ENCODE measurements at places on chromosomes 12 and 14.
A peak's percentile ranks its signal among the peaks of the same experiment; 100 is the strongest.

DNA sequence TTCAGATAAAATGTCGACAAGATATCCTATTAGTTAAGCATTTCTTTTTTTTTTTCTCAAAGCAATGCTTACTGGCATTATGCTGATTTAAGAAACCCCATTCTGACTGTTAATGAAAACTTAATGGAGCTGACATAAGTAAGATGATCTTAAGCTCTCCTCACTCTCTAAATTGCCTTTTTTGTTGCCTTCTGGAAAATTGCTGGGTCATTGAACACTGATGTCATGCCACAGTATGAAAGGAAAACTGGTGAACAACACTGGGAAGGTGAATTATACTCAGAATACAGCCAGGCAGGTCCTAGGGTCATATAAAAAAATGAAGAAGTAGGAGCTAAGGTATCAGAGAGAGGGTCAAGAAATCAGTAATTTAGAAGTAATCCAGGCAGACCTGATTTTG is 179.9 kb downstream of the BTG1 start:
- no peak for DNase-seq

GRCh38 chr12:121797937-121798786 is 4.7 kb upstream of the RHOF start:
- peak; percentile 76 for DNase-seq

GRCh38 chr12:124008595-124008994 is 35.6 kb downstream of the ZNF664 start:
- DNase-seq = no peak

DNA sequence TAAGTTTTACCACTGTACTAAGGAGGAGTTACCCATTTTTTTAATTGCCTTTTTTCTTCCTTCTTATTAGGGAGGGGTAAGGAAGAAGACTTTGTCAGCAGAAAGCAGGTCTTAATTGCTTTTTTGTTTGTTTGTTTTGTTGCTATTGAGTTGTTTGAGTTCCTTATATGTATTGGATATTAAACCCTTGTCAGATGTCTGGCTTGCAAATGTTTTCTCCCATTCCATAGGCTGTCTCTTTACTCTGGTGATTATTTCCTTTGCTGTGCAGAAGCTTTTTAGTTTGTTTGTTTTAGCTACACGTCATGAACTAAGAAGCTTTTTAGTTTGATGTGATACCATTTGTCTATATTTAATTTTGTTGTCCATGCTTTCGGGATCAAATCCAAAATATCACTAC is 13.3 kb downstream of the SPIC start:
- DNase-seq = no peak

GRCh38 chr14:105108516-105108864 is 43.3 kb upstream of the GPR132 start:
- DNase-seq = no peak

- no peak for DNase-seq
These were observed 2.9 kb downstream of the ZFHX2 start for GRCh38 chr14:23548351-23549318.

DNA sequence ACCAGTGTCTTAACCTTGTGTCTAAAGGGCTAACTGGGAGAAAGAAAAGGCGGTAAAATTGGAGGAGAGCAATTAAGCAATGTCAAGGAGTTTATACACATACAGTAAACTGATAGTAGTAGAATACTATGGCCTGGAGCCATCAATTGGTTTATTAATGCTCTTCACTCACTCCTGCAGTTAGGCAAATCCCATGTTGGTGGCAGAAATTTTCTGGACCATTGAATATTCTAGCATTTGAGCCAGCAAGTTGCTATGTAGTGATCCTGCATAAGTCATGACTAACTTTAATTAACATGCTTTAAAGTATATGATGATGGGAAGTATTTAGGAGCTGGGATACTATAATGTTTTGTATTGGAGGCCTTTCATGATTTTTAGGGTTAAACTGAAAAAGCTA is 14.3 kb upstream of the DERA start:
- no peak for DNase-seq

DNA sequence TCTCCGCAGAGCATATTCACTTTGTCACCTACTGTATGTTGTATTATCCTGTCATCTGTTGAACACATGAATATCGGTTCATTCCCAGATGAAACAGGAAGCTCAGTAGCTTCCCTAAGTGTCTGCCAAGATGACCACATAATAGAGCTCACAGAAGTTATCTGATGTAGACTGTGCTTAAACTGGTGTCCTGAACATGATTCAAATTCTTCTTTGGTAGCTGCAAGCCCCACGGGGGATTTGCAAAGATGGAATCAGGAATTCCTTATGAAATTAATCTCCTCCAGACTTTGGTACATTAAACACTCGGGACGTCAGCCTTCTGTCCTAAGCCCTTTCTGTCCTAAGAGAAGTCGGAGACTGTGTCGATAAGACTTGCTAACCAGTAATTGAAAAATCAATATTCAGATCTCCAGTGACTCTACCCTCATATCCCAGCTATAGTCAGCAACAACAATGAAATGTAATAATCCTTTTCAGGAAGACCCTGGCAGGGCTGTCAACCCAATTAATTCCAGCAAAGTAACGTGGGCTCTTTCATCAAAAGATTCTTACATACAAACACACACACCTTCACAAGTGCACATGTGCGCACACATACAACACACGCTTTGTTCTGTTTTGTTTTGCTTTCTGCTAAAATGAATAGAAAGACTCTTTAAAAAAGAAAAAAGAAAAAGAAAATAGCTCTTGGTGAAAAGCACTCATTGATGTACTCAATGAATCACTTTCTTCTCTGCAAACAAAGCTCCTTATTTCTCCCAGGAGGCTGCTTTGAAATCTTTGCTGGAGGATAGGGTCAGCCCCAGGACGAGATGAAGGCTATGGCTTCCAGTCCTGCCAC is 127.2 kb downstream of the RIMBP2 start:
- no peak for DNase-seq

DNA sequence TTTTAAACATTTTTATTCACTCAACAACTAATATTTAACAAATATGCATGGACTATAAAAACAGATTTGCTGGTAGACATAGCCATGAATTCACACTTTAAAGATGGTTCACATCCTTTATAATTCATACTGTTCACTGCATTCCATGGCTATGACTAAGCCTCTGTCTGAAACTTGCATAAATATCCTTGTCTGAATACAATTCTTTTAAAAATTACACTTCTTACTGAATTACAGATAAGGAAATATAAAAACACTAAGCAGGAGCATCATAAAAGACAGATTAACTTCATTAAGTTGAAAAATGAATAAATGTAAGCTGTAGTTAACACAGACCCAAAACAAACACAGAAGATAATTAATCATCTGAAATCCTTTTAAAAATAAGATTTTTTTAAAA is 53.8 kb downstream of the GXYLT1 start:
- DNase-seq = peak; percentile 19

Data from stomach (tissue), 19 donors.